ENCODE measurements at places on chromosomes 3 and 15.

GRCh38 chr15:74548241-74548640 is 7.2 kb downstream of the ARID3B start:
- DNase-seq = no peak

DNA sequence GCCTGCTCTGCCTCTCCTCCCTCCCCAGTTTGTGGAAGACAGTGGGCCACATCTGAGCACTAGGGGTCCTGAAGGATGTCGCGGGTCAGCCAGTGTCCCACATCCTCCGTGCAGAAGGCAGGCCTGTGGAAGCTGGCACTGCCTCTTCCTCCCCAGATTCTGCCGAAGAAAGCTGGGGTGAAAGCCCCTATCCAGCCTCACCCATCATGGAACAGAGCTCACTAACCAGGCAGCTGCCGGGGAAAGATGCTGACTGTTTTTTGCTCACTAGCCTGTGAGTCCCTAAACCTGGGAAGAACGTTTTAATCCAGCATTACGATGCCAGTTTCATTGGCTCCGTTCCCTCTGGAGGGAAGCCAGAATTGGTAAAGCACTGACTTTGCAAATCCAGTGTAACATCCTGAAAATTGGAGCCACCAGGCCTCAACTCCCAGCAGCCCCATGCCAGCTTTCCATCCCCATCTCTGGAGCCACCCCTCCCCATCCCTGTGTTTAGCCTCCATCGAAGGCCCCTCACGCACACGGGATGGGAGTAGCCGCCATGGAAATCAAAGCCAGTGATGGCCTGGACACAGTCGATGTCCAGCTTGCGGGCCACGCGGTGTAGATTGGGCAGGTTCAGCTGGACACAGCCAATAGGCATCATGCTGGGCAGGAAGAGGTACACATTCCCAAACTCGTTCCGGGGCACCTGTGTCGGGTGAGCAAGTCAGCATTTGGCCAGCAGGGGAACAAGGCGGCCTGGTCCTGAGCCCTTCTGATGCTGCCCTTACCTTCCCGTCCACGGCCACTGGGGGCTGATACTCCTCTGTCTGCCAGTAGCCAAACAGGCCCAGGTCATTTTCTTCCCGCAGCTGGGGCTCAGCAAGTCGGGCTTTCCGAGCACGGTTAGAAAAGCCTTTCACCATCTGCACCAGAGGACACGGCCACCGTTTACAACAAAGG is 23.5 kb downstream of the TMEM43 start:
- no peak for DNase-seq

- DNase-seq = no peak
Observed at GRCh38 chr15:68385240-68385561, 46.8 kb downstream of the ITGA11 start.

- no peak for DNase-seq
Observed at GRCh38 chr15:75038231-75038630, 14.8 kb downstream of the PPCDC start.

DNA sequence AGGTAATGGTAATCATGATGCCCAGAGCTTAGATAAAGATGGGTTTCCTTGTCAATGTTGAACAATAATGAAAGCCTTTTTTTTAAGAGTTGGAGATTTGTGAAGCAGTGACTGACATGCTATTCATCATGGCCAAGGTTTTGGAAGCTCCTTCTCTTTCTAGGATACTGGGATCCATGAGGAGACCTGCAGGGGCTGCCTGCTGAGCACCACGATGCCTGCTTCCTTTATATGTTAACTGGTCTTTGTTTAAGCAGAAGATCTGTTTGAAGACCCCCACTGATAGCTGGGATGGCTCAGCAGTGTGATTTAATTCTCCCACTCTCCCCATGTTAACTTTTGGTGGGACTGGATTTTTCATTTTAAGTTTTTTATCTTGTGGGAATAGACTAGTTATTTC is 15.8 kb downstream of the RBP1 start:
- no peak for DNase-seq

GRCh38 chr15:66076591-66077319 is 176.8 kb downstream of the MEGF11 start:
- no peak for DNase-seq
